ENCODE measurements at places on chromosomes 4 and X.

GRCh38 chrX:96147681-96148080 is 537.0 kb upstream of the DIAPH2 start:
- no peak for DNase-seq

DNA sequence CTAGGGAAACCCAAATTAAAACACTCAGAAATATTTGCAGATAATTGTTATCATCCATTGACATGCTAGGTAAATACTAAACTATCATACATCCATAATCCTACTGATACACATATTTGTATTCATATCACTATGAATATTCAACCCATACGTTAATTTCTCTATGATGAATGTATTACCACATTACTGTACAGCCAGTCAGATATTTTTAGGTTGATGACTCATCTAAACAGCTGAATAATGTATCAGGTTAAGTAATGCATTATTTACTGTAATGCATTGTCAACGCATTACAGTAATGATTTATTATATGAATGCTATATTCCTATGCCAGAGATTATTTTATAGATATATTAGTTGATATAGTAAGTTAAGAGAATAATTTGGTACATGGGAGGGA is 37.1 kb downstream of the VEGFC start:
- DNase-seq = peak; percentile 28

DNA sequence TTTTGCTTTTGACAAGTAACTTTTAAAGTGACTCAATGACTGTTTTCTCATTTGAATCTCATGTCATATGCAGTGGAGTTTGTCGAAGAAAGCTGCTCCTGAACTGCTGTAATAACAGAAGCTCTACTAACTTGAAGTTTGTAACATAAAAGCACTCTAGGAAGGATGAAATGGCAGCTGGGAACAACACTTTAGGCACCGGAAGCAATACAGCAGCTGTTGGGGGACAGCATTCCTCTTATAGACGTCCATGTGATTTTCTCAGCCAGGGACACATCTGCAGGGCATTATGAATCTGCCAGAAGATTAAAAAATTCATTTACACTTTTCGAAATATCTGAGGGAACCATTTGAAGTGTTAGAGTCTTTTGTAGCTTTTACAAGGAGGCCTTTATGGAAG is 1035.8 kb downstream of the ADGRL3 start:
- DNase-seq = no peak

DNA sequence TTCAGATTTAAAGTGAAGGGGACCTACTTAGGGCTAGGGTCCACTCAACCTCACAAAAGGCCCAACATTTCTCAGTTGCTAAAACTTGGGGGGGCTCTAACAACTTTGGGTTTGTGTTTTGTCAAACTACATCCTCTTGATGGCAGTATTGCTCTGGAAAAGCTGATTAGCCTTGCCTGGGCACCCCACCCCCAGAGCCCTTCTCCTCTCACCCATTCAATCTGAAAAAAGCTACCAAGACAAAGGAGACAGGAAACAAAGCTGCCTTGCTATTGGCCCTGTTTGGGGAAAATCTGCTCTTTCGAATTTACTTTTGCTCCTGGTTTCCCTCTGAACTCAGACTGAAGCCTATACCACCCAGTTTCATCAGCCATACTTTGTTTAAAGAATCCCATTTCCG is 195.2 kb upstream of the STK26 start:
- DNase-seq = no peak

GRCh38 chrX:22134681-22135080 is 102.6 kb downstream of the PHEX start:
- DNase-seq = peak; percentile 51

- DNase-seq = no peak
Measured at GRCh38 chrX:68077378-68077777, 355.9 kb downstream of the OPHN1 start.

- no peak for DNase-seq
Measured at GRCh38 chrX:151004085-151004484, 20.9 kb downstream of the HMGB3 start.

GRCh38 chr4:46316215-46316614 is 73.7 kb downstream of the GABRA2 start:
- no peak for DNase-seq

- no peak for DNase-seq
Measured at GRCh38 chr4:20684852-20685763, 15.2 kb upstream of the PACRGL start.

- DNase-seq = no peak
Measured at GRCh38 chrX:17032351-17032750, 85.9 kb downstream of the REPS2 start.

DNA sequence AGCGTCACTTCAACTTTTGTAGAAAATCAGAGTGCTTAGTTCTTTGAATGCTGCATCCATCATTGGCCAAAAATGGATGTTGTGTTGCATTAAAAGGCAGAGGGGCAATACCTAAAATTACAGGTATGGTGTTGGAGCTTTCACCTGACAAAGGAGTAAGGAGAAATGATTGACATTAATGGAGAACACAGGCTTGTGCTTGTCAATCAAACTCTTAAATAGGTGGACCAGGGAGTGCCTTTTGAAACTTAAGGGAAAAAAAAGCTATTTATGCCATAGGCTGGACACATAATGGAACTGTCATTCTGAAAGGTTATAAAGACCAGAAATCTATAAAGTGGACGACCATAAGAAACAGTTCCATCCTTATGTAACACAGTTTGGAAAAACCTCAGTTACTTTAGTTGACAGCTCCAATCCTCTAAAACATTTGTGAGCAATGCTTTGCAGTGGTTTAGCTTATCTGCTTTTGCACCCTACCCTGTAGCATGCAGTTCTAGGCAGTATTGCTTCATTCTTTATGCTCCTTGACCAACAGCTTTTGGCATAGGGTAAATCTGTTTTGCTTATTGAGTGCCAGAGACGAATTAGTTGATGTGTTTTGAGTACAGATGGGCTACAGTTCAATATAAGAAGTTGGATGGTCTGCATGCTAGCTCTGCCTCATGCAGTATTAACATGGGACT is 2.4 kb downstream of the HADH start:
- DNase-seq = no peak

GRCh38 chr4:92812652-92813051 is 508.9 kb downstream of the GRID2 start:
- no peak for DNase-seq

DNA sequence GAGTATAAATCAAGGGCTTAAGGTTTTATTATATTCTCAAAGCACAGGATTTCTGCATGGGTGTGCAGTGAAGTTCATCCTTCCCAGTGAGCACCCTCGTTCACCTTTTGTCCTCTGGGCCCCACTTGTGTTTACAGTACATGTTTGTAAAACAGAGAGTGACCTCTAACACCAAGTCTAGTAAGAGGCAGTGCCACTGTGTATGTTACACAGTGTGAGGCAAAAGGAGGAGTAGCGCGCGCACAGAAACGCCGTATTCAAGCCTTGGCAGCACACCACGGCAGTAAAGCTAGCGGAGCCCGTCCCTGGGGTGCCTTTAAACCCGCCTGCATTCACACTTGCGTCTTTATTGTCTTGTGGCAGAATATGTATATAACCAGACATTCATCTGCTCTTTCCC is 51.9 kb downstream of the CCNI start:
- no peak for DNase-seq

- DNase-seq = no peak
Measured at GRCh38 chrX:150873616-150874015, 24.9 kb downstream of the CD99L2 start.

- no peak for DNase-seq
Measured at GRCh38 chr4:113941836-113942235, 37.6 kb downstream of the ARSJ start.
